Activated T-cell treated with anti-CD3 and anti-CD28 coated beads, Interleukin-2, amount 50 U/mL, for 72 hours (primary cell): ENCODE measurements at places on chromosomes 12 and 14. TPM values are rescaled to one million over a fixed set of nuclear protein-coding genes. Genes with fewer than 3 reads are reported as not detected.

DNA sequence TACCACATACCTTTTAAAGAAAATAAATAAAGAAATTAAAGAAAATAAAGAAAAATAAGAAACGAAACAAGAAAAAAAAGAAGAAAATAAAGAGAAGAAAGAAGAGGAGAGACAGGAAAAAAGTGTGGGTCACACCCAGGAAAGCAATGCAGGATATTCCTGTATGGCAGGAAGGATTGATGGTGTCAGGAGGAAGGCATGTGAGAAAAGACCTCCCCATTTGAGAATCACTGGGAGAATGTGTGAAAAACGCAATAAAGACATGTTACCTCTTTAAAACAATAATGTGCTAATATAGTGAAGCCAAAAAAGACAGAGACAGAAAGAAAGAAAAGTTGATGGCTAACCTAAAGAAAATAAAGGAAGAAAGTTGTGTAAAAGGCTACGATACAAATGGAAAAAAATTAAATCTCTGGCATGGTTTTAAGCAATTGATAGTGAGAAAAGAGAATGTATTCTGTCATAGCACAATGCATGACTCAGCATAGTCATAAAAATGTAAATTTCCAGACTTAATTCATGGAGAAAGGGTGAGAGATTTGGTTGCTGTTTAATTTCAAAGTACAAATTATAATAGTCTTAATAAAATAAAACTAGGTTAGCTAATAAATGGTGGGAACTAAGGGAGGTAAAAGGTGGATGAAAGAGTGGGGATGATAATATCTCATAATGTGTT, 24.3 kb upstream of the FOXG1 start:
- H3K27ac ChIP-seq = no peak overlapping the region
- H3K4me3 ChIP-seq = no peak overlapping the region
- DNase-seq = no peak
- H3K36me3 ChIP-seq = no peaks in the 10 kb centered on the region
- H3K27me3 ChIP-seq = no peaks in the 10 kb centered on the region
- no peaks in the 10 kb centered on the region for H3K4me1 ChIP-seq

Gene PRPF39
- 49.7 TPM for total RNA-seq

GRCh38 chr12:120265473-120266179, at the start of gene PXN:
PXN (minus strand) TSS chr12:120265730; CDS start chr12:120265629, 101 bp downstream.
- DNase-seq = peak; percentile 96
- H3K27ac ChIP-seq = peak within 1 kb of the TSS; percentile 88
- H3K4me3 ChIP-seq = peak within 1 kb of the TSS; percentile 92
- no peaks in the 10 kb centered on the region for H3K27me3 ChIP-seq

- no peak overlapping the region for H3K4me3 ChIP-seq
- no peaks in the 10 kb centered on the region for H3K4me1 ChIP-seq
- no peak overlapping the region for H3K27ac ChIP-seq
These were observed 102.5 kb upstream of the RTL1 start for GRCh38 chr14:101006008-101006407.

Gene C12orf60
- 5.1 TPM for total RNA-seq

DNA sequence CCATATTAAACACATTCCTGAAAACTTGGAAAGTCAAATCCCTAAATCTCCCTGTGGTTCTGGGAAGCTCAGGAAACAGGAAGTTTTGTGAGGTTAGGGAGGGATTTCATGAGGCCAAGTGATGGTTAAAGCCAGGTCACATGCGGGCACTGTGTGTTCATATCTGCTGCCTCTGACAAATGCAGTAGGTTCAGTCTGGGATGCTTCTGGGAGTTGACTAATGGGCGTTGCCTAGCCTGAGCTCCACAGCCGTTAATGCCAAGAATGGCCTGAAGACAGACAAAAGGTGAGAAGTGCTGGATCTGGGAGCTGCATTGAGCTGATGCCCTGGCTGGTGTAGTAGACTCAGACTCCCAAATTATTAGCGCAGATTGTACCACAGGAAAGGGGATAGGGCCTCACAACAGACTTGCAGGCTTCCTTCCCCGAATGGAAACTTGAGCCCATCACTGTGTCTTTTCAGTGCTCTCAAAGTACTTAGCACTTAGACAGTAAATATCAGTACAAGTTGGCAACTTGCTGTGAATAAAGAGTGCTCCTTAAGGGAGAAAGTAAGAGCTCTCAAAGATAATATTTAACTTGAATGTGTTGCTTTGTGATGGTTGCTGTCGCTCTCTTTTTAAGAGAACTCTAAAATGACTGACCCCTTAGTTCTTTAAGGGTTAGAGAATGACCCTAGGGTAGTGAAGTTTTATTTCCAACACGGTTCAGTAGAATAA, 17.3 kb downstream of the GSG1 start:
- H3K27ac ChIP-seq = no peak overlapping the region
- no peaks in the 10 kb centered on the region for H3K27me3 ChIP-seq
- H3K4me1 ChIP-seq = peaks cover 12% of the 10 kb centered on the region

GRCh38 chr12:18146363-18146762, 56.4 kb upstream of the RERGL start:
- H3K27me3 ChIP-seq = no peaks in the 10 kb centered on the region
- no peak for DNase-seq
- H3K4me3 ChIP-seq = no peak overlapping the region
- no peaks in the 10 kb centered on the region for H3K36me3 ChIP-seq
- H3K27ac ChIP-seq = no peak overlapping the region
- no peaks in the 10 kb centered on the region for H3K4me1 ChIP-seq

- H3K27ac ChIP-seq = no peak overlapping the region
- no peak for DNase-seq
- H3K4me1 ChIP-seq = peaks cover 5% of the 10 kb centered on the region
- H3K36me3 ChIP-seq = no peaks in the 10 kb centered on the region
- no peaks in the 10 kb centered on the region for H3K27me3 ChIP-seq
These were observed 27.9 kb downstream of the DUSP6 start for GRCh38 chr12:89324437-89324836.

GRCh38 chr12:6059860-6060565, 64.5 kb downstream of the VWF start:
- no peak for DNase-seq
- peaks cover 27% of the 10 kb centered on the region for H3K27me3 ChIP-seq
- no peak overlapping the region for H3K27ac ChIP-seq
- no peak overlapping the region for H3K4me3 ChIP-seq

DNA sequence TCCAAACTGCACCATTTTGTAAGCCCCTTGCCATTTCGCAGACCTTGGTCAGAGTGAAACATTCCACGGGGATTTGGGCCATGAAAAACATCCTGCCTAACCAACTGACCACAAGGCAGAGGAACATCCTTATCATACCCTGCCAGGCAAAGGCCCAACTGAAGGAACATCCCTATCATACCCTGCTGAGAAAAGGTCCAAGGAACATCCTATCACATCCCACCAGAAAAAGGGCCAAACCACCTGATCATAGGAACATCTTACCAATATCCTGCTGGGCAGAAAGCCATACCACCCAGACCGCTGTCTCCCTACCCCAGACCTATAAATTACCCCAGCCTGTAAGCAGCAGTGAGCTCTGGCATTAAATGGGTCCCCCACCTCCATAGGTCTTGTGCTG, 19.4 kb upstream of the LRRC9 start:
- no peak overlapping the region for H3K27ac ChIP-seq
- DNase-seq = no peak
- H3K4me1 ChIP-seq = no peaks in the 10 kb centered on the region
- H3K36me3 ChIP-seq = no peaks in the 10 kb centered on the region

Gene TPH2
- total RNA-seq = not detected

DNA sequence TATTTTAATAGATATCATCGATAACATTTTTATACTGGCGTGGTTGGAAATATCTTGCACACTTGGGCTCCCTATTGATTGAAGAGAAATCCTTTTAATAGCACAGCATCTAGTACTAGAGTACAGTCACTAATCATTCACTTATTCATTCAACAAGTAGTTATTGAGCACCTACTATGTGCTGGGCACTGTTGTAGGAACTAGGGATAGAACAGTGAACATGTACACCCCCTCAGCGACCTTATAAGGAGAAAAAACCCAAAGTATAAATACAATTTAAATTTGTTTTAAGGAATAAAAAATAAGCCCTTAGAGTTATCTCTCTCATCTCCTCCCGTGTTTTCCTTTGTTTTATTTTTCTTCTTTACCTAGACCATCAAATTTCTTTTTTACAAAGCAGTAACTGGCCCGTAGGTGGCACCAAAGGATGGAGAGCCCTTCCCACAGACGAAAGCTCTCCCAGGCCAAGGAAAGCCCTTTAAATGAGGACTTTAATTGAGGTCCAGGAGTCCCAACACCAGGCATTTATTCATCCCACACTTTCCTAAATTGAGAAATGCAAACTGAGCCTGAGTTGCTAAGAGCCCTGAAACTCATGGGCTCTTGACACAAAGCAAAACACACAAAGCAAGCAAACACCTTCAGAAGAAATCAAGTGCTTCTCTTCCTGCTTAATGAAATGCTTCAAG, 29.0 kb downstream of the PEBP1 start:
- no peaks in the 10 kb centered on the region for H3K27me3 ChIP-seq
- peaks cover 6% of the 10 kb centered on the region for H3K36me3 ChIP-seq
- peaks cover 40% of the 10 kb centered on the region for H3K4me1 ChIP-seq

Gene RPL10L
- not detected for total RNA-seq

Gene PRH1
- total RNA-seq = 13.0 TPM

Gene LRRC9
- total RNA-seq = not detected

DNA sequence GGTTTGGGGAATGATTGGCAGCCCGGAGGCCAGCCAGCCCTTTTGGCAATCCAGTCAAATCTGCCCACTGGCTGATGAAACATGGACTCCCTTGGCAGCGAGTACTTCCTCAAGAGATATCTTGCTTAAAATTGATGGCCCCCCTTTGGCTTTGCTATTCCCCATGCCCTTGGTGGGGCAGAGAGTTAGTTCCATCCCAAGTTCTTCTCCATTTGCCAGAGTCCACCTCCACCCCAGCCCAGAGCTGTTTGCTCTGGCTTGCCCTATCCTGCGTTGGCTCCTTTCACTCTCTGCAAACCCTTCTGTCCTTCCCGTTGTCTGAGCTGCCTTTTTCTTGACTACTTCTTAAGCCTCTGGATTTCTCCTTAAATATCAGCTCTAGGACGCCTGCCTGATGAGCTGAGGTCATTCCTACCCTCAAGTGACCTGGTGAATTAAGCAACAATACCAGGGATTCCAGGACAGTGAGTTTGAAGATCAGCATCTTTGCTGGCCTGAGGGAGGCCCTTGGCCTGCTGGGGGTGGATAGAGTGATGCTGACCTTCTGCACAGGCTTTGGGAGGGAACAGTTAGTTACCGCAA, 212.0 kb downstream of the CACNA1C start:
- H3K4me1 ChIP-seq = peaks cover under 1% of the 10 kb centered on the region
- no peaks in the 10 kb centered on the region for H3K36me3 ChIP-seq
- no peak overlapping the region for H3K27ac ChIP-seq
- H3K27me3 ChIP-seq = peaks cover under 1% of the 10 kb centered on the region

- H3K36me3 ChIP-seq = no peaks in the 10 kb centered on the region
- H3K27ac ChIP-seq = no peak overlapping the region
- H3K4me1 ChIP-seq = no peaks in the 10 kb centered on the region
- no peak overlapping the region for H3K4me3 ChIP-seq
- H3K27me3 ChIP-seq = no peaks in the 10 kb centered on the region
These were observed 55.0 kb upstream of the NELL2 start for GRCh38 chr12:44930972-44931600.

- H3K4me3 ChIP-seq = no peak overlapping the region
- H3K4me1 ChIP-seq = no peaks in the 10 kb centered on the region
- no peak overlapping the region for H3K27ac ChIP-seq
- H3K27me3 ChIP-seq = no peaks in the 10 kb centered on the region
These were observed 186.4 kb downstream of the MSRB3 start for GRCh38 chr12:65464930-65465329.
